T-helper 9 cell (primary cell): ENCODE measurements at places on chromosomes 1 and 21.

DNA sequence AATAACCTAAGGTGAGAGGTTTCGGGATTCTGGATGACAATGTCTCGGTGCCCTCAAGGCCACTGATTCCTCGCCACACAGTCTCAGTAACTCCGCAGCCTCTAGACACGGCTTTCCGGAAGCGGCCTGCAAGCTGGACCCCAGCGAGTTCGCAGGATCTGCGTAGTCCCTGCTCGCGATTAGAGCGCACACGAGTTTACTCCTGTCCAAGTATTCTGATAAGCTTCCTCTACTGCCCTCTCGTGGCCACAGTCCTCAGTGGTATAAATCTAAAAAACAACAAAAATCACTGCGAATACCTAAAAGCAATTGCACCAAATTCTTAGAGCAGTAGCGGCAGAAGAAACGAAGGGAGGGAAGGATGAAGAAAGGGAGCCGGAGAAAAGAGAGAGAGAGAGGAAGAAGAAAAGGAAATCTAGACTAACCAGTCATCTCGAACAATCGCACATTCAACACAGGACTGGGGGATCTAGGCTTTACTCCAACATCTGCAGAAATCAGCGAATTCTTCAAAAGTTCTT lies 1.1 kb upstream of the PLXNA2 start:
- DNase-seq: peak; percentile 71

GRCh38 chr1:201937624-201938213 lies 8.6 kb downstream of the LMOD1 start:
- DNase-seq: no peak

GRCh38 chr1:159985473-159985872 lies 31.4 kb upstream of the SLAMF9 start:
- DNase-seq: no peak

DNA sequence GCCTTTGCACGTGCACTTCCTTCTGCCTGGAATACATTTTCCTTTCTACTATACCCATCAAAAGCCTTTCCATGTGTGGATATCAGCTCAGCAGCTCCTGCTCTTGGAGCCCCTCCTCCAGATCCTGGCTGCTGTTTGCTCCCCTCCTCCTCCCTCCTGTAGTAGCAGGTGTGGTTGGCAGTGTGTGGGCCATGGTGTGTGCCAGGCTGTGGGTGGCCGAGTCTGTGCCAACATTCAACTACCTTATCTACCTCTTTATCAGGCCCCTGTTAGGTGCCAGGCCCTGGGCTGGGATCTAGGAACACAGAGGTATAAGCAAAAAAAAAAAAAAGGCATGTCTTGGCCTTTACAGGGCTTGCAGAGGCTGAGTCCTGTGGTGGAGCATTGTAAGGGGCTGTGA lies 180.6 kb upstream of the JUN start:
- no peak for DNase-seq
